ENCODE measurements at places on chromosomes 11 and 22.
A peak's percentile ranks its signal among the peaks of the same experiment; 100 is the strongest.

DNA sequence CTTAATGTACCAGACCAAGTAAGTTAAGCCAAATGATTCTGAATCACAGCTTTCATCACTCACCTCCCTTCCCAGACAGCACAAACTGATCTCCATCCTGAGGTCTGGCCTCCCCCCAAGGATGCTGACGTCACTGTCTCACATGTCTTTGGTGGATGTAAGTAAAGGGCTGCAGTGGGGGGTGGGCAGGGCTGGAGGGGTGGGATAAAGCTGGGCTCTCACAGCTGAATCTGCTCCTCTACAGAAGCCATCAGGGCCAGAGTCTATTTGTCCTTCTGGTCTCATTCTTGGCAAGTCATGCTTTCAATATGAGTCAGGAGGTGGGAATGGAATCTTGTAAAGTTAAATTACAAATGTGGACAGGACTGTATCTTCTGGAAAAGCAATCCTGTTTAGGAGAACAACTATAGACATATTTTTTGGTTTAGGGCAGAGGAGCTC lies 32.7 kb downstream of the P4HA3 start:
- no peak for DNase-seq

DNA sequence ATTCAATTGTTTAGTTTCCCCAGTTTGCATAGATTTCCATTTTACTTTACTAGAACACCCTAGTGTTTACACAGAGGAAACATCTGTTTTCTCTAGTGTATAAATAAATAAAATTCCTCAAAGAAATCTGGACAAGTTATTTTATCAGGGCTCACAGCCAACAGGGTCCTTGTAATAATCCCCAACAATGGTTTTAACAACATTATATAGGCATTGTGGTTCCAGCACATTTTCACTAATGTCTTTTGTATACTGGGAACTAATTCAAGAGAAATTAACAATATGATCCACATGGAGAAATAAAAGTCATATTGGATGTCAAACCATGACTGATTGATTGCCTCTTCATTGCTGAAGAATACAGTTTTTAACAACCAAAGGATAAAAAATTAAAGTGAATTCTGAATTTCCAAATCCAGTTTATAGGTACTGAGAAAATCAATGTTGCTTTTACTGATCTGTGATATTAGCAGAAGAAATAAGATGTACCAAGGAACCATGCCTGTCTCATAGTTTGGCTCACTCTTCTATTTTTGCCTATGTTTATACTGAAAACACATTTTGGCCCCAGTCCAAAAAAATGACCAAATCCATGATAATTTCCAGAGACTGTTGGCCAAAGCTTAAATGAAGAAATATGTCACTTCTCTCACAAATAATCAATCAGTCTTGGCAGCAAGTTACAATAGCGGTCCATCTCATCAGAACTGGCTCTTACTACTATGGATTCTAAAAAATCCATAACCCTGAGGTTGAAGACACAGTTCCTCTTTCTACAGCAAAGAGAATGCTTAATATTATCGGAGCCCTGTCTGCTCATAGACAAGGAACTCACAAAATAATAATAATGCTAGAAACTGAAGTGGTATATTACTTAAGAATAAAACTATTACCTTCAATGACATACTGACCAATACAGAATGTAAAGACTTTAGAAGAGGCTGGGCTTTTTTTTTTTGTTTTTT lies 1.4 kb upstream of the MS4A13 start:
- no peak for DNase-seq

GRCh38 chr11:70192666-70193410 lies 10.3 kb upstream of the FADD start:
- DNase-seq, result no peak

GRCh38 chr11:112364962-112365481 lies 104.4 kb upstream of the PLET1 start:
- DNase-seq, result no peak

GRCh38 chr11:69576069-69576782 lies 64.7 kb upstream of the CCND1 start:
- DNase-seq, result no peak

- no peak for DNase-seq
Measured at GRCh38 chr22:26322179-26322905, 106.7 kb upstream of the ASPHD2 start.

DNA sequence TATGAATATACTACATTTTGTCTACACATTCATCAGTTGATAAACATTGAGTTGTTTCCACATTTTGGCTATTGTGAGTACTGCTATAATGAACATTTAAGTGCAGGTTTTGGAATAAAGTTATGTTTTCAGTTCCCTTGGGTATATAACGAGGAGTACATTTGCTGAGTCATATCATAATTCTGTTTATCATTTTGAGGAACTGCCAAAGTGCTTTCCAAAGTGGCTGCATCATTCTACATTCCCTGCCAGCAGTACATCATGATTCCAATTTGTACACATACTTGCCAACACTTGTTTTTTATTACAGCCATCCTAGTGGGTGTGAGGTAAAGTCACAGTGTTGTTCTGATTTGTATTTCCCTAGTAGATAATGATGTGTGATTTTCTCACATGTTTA lies 1458.6 kb upstream of the TENM4 start:
- DNase-seq, result no peak

GRCh38 chr22:26656891-26657851 lies at the start of gene MIAT:
TSS of gene MIAT (plus strand) at chr22:26657588.
- DNase-seq, result peak; percentile 55

DNA sequence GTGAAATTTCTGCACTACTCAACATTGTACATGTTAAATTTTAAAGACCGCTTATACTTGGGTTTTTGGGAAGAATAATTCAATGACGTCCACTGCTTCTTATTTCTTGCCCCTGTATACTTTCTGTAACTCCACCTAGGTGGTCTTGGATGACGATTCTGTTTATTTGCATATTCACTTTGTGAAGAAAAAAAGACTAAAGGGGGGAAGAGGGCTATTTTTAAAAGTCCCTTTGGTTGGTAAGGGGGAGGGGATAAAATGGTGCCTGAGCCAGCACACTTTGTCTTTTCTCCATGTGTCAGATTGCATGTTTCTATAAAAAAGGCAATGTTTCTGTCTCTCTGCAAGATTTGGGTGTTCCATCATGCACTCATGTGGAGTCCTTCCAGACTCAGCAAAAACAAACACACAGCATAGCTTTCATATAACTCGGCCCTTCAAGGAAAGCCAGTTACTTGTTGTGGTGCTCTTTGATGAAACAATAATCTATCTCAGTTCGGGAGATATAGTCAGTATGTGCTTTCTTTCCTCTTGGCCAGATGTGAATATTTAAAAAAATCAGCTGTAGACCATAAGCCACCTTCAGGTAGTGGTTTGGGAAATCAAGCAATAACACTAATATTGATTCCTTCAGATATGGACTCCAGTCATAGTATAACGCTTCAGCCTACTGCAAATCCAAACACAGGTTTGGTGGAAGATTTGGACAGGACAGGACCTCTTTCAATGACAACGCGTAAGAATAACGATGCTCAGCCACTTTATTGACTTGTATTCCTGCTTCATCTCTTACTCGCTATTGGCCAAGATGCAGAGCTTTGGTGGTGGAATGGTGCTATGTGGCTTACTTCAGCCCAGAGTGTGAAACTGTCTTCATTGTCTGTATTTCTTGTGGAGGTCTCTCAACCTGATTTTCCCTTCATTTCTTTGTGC lies 68.8 kb downstream of the CD44 start:
- no peak for DNase-seq

DNA sequence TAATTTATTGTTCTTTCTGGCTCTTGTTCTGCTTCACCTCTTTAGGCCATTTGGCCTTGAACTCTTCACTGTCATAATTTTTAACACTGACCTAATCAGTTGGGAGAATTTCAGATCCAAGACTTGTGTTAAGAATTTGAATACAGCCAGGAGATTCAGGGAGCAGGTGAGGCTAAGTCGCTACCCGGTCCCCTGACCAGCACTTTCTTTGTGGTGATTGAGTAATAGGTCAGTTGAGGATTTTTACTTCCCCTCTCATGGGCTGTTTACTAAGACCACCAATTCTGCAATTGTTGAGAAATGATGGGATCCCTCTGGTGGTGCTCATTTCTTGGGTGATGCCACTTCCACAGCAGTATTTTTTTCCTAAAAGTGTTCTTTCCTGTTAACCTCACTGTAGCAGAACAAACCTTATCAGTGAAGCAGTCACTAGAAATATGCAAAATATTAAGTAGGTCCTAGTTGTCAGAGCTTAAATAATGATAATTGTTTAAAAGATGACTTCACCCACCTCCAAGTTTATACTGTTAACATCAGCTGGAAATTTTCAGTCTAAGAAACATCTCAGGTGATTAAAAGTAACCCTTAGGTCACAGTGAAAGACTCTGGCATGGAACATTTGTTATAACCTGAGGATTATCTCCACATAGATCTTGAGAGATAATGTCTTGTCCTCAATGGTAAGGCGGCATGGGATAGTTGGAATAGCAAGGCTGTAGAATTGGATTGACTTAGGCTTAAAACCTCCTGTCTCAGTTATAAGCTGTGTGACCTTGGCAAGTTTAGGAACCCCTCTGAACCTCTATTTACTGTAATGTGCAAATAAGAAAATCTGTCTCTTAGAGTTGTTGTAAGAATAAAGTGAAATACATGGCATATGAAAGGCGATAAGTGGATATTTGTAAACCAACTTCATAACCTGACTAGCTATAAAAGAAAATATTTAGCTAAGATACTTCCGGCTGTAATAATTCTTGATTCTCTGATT lies 41.3 kb downstream of the POLD3 start:
- no peak for DNase-seq

DNA sequence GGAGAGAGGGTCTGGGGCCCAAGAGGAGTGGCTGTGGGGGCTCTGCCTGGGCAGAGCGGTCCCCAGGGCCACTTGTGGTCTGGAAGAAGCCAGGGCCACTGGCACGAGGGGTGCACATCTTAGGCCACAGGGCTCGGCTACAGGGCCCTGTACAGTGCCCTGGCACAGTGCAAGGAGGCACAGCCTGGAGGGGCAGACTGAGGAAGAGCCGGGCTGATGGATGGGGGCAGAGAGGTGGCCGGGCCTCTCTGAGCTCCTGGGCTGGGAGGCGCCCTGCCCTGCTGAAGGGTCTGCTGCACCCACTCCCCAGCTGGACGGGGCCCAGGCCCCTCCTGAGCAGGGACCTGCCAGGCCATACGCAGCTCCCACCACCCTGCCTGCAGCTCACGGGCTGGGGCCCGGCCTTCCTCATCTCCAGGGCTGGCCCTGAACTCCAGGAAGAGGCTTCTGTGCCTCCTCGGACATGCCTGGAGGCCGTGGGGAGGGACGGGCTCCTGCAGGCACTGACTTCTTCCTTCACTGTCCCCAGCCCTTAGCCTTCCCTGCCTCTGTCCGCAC lies 123.5 kb downstream of the CACNA1I start:
- no peak for DNase-seq

DNA sequence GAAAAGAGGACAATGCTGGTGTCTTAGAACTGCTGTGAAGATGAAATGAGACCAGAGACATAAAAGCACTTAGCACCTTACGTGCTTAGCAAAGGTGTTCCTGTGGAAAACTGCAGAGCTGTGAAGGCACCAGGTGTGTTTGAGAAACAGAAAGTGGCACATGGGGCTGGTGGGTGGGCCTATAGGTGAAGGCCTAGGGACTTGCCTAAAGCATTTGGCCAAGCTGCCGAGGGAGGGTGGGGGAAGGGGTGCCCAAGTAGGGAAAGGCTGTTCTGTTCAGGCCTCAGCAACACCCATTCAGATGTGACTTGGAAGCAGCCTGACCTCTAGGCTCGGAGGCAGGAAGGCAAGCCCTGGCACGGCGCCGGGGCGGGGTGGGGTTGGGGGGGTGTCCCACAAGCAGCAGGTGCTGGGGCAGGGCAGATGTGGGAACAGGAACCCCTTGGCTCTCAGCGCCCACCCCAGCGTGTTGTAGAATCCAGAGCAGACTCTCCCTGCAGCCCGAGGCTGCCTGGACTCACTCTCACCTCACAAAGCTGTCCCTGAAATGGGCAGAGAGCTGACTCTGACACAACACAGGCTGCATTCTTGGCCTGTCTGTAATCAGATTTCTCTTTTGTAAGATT lies 366.7 kb upstream of the NARS2 start:
- no peak for DNase-seq

GRCh38 chr11:96027021-96027420 lies 103.1 kb upstream of the MTMR2 start:
- no peak for DNase-seq

DNA sequence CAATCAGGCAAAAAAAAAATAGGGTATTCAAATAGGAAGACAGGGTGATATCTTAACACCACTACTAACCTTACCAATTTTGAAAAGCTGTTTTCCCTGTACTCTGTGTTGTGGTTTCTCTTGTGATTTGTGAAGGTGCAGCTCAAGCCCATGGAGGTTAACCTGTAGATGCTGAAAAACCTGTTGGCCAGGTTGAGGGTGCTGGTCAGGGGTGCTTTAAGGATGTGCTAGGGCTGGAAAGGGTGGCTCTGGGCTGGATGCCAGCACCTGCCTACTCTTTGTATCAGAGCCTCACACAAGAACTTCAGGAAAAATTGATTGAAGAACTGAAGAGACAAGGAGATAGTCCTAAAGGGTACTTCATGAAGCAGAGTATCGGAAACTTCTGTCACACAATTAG lies 18.3 kb upstream of the OR5M8 start:
- DNase-seq, result no peak

DNA sequence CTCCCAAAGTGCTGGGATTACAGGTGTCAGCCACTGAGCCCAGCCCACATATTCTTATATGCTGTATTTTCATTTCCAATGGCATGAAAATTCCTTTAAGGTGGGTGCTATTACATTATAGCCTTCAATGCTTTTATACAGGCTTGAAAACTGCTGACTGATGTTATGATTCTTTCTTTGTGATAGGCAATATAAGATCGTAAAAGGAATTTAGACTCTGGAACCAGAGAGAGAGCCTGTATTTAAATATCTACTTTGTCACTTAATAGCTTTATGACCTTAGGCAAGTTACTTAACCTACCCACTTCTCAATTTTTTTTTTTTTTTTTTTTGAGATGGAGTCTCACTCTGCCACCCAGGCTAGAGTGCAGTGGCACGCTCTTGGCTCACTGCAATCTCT lies 26.2 kb downstream of the AGBL2 start:
- DNase-seq, result no peak

- no peak for DNase-seq
Measured at GRCh38 chr11:75964071-75964470, 149.1 kb downstream of the UVRAG start.
